ENCODE measurements at places on chromosomes 2 and 18. TPM values are rescaled to one million over a fixed set of nuclear protein-coding genes. Genes with fewer than 3 reads are reported as not detected.

The REEP1 gene
- total RNA-seq: under 0.01 TPM

DNA sequence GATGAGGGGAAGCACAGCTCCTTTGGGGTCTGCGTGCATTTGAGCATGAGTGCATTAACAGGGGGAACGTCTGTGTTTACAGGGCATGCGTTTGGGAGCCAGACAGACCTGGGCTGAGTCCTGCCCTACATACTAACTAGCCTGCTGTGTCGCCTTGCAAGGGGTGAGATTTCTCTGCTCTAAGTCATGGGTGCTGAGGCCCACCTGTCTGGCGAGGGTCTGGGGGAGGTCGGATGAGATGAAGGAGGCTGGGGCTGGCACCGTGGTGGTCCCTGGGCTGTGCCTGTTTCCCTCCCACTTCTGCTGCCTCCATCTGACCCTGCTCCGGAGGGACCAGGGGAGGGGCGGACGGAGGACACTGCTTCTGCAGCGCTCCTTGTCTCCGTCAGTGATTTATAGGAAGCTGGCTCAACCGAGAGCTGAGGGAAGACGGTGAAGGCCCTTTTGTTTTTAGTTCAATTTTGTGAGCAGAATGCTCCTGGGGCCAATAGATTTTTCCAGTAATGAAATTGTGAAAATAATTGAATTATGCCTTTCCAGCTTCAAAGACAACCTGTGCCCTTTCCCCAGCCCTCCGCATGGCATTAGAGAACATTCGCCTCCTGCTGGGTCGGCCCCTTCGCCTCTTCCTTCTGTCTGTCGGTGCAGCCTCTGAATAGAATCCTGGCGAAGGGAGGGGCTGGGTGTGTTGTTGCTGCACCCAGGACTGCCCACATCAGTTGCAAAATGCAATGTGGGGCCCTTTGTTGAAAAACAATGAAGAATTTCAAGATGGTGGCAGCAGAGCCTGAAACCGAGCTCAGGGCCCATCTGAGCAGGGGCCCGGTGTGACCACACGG is 49.7 kb downstream of the RRM2 start:
- no peak for DNase-seq

The PTPRN gene
- total RNA-seq: 0.13 TPM

GRCh38 chr2:224843141-224843540 is 127.0 kb upstream of the CCDC195 start:
- DNase-seq: peak; percentile 57

GRCh38 chr2:66560683-66561082 is 125.8 kb downstream of the MEIS1 start:
- DNase-seq: no peak

- DNase-seq: peak; percentile 56
Observed at GRCh38 chr2:79219383-79219988, 59.9 kb upstream of the REG3A start.

DNA sequence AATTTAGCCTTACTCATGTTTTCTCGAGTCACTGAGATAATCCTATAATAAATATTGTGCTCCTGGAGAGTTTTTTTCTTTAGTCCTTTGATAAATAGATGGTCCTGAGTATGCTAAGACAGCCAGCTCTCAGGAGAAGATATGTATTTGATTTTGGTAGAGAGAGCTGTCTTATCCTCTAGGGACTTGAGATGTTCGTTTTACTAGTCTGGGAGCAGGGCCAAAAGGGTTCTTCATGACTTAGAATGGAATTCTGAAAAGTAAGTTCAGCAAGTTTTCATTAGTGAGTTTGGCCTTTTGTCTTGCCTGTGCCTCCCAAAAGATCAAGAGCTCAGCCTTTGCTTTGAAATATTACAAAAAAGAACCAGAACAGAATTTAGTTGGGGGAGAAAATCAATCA is 246.7 kb downstream of the BABAM2 start:
- peak; percentile 40 for DNase-seq
